ENCODE measurements at places on chromosomes 16 and 17.
A peak's percentile ranks its signal among the peaks of the same experiment; 100 is the strongest.

DNA sequence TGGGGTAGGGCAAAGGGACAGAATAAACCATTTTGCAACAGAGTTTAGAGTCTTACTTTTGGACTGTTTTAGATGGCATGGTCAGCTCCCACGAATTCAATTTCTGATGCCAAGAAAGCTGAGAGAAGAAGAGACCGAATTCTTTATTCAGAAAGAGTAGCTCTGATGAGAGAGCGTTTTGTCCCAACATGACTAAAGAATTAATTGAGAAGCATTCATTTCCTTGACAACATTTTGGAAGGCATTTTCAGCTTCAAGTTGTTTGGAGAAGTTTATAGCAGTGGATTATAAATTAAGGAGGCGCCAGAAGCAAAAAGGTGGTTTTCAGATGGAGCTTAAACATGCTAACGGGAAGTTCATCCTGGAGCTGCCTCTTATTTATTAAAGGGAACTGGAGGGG, 12.2 kb downstream of the GAN start:
- DNase-seq = no peak

- DNase-seq = no peak
Measured at GRCh38 chr17:9612006-9612405, 33.3 kb upstream of the USP43 start.

- DNase-seq = peak; percentile 37
Measured at GRCh38 chr17:40023590-40024292, 8.5 kb downstream of the CSF3 start.

GRCh38 chr16:72203401-72203800, 31.4 kb upstream of the PMFBP1 start:
- DNase-seq = no peak

DNA sequence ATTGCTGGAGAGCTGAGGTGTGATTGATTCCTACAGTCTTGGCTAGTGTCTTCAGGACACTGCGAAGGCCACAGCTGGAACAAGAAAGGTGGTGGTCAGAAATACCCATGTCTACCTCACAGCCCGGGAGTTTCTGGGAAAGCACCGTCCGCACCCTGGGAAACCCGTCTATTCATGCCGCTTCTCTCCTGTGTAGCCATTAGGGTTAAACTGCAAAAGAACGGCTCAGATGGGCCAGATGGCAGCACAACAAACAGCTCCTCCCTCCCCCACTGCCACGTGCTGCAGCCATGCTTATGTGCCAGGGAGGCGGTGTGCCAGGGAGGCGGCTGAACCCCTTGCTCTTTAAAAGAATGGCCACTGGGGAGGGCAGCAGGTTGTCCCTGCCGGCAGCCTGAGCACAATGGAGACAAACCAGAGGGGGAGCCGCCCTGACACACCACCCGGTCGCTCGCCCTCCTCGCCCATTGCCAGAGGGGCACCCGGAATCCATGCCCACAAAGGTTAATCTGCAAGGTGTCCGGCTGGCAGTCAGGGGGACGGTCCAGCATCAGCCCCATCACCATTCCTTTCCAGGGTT, 65.2 kb downstream of the CYTH1 start:
- DNase-seq = peak; percentile 65

DNA sequence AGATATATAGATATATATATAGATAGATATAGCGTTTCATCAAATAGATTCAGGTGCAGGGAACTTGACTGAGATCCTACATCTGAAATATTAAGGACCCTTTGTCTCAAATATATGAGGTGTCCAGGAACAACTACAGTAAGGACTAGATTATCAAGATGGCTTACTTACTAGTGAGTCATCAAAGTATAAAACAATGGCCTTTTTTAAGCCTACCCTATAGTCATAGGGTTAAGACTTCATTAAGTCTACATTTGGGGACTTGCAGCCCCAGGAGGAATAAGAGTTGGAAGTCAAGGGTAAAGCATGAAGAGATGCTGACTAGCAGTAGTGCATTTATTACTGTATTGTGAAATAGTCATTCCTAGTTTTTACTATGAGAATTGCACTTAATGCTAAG, 1023.4 kb downstream of the CDH11 start:
- no peak for DNase-seq

DNA sequence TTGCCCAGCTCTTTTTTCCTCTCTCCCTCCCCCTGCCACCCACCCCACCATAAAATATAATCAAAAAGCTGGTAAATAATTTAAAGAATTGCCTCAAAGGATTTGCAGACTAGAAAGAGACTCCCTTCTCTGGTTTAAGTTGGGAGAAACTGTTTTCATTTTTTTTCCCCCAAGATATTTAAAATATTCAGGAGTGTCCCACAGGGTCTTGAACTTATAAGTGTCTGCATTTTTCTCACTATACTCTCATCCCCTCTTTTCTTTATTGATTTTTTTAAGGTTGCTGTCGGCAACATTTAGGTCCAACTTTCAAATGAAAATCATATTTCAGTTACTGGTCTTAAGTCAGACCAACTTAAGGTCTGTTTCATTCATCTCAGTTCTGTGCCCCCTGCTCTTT, 210.2 kb downstream of the MSI2 start:
- no peak for DNase-seq

Measured in SHP77 (cell line).